ENCODE measurements at places on chromosomes 13 and 19.

DNA sequence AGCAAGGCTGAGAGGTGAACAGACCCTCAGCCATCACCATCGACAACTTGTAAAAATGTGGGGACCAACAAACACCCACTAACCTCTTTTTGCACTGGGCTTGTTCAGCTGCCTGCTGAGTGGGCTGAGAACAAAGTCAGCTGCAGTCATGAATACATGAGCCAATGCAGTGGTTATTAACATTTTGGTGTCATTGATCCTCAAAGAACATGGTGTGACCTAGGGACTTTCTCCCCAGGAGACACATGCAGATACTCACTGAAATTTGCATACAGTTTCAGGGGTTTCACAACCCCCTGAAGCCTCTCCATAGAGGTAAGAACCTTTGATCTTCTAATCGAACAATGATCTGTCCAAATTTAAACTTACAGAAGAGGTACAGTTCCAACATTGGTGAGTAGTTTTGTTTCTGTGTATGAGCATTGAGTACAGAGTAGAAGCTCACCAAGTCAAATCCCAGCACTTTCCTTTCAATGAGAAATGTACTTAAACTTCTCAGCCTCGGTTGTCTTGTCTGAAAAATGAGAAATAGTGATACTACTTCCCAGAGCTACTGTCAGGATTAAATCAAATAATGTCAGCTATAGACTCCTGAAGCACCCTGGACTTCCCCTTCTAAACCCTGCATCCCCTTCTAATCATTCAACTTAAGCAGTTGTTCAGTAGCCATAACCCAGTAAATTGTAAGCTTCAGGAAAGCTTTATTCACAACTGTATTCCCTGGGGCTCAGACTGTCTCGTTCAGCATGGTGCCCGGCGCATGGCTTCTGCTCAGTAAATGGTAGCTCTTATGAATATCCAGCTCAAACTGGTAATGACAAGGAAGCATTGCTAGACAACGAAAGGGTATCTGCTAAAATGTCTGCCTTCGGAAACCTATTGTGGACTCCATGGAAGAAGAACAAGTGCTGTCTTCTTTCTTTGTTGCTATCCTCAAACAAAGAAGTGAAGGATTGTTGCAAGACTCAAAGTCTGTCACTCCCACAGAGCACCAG, 148.7 kb downstream of the FOXO1 start:
- no peak for DNase-seq

DNA sequence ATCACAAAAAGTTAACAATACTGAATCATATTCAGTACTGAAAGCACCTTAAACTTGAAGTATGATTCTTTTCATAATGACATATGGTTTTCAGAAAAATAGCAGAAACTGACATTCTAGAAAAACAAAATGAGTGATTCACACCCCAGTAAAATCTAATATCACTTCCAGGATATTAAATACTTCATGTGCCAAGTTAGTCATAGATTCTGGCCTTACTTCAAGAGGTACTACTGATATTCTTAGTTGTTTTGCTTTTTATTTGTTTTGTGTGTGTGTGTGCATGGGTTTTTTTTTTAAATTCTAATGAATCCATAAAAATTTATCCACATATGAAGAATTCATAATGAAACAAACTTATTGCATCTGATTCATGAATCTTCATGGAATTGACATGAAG, 207.9 kb upstream of the UFM1 start:
- no peak for DNase-seq

- peak; percentile 70 for DNase-seq
Measured at GRCh38 chr19:56507446-56508289, at the start of gene ZNF471. Gene ZNF471, plus strand, starts transcription at chr19:56507855. Its CDS starts 3,717 bp downstream, at chr19:56511572.

GRCh38 chr13:43516401-43516833, 270.4 kb downstream of the ENOX1 start:
- DNase-seq: no peak

DNA sequence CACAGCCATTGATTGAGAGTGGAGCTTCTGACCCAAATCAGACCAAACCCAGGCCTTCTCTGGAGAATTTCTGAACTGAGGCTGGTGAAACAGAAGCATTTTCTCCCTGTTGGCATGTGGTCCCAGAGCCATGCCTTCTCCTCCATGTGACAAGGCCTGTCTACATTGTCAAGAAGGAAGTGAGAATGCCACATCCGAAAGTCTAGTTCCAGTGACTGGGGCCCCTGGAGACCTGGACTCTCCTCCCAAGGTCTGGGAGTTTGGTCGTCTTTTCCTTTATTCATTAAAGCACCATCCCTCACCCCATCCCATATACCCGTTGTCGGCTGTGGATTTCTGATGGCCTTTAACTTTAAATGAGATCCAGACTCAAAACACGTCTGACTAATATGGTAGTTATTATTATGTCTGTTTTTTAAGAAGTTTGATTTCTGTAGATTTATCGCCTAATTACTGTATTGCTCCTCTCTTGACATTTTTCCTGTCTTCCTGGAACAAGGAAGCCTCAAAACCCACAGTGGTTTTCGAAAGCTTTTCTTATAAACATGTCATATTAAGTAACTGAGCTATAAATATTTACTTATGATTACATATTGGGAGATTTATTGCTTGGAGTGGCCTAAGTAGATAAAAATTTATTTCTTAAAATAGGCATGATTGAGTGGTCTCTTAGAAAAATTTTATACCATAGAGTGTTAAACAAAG, 128.3 kb upstream of the FRY start:
- DNase-seq: no peak

GRCh38 chr19:4086411-4086867, 19.7 kb upstream of the ZBTB7A start:
- no peak for DNase-seq

GRCh38 chr19:19145684-19146608, 7.7 kb upstream of the TMEM161A start:
- peak; percentile 60 for DNase-seq

DNA sequence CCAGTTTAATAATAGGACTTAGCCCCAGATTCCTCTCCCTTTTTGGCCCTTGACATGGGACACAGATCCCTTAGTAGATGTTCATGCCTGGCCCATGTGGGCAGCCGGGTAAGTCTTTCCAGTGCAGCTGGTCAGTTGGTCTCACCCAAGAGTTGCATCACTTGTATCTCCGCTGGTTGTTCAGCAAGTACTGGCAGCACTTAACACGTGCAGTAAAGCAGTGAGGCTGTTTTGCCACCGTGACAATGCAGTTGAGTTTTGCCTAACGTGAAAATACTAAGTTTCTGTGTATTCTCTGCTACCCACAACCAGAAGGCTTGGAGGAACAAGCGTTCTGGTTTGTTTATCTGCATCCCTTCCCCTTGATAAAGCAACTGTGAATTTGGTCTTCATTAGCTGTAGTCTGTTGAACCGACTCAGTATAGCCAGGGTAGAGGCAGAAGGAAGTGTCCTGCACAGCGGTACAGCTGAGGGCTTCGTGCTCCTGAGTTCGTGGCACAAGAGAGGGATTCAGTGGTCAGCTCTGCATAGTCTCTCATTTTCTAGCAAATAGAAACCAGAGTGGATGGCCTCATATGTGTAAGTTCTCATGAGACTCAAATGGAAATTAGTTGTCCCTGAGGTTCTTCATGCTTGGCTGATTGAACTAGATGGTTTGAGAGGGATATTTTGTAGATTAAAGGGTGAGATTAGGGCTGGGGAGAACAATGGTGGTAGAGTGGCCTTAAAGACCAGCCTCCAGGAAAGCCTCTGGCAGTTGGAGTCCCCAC, 50.3 kb downstream of the ARHGEF7 start:
- no peak for DNase-seq

DNA sequence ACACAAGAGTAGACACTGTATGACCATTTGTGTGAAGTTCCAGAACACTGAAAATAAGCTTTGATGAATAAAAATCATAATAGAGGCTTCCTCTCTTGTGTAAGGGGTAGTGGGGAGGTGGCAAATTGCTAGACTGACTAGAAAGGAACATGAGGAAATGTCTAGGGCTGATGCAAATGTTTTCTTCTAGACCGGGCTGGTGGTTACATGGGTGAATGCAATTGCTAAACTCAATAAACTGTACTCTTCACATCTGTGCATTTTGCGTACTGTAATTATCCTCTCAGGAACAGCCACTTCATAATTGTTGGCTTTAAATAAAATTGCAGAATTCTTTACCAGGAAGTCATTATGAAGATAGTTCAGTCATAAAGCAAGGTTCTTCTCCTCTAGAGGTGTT, 5.2 kb upstream of the KBTBD7 start:
- no peak for DNase-seq

DNA sequence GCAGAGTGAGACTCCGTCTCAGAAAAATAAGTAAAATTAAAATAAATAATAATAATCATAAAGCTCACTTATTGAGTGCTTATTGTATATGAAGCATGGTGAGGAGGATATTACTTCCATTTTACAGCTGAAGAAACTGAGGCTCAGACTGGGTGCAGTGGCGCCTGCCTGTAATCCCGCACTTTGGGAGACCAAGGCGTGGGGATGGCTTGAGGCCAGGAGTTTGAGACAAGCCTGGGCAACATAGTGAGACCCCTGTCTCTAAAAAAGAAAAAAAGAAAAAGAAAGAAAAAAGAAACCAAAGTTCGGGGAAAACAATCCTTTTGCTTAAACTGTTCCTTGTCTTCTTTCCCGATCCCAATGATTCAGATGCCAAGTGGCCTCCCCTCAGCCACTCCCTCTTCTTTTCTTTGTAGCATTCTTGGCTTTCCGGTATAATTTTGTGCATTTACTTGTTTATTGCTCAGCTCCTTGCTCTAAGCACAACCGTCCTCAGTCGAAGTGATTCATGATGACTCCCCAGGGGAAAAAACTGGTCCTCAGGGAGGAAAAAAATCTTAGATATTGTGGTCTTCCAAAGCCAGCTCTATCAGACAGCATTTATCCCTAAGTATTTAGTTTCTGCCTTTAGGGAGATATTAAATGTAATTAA, 965 bp upstream of the EIF3G start:
- no peak for DNase-seq

DNA sequence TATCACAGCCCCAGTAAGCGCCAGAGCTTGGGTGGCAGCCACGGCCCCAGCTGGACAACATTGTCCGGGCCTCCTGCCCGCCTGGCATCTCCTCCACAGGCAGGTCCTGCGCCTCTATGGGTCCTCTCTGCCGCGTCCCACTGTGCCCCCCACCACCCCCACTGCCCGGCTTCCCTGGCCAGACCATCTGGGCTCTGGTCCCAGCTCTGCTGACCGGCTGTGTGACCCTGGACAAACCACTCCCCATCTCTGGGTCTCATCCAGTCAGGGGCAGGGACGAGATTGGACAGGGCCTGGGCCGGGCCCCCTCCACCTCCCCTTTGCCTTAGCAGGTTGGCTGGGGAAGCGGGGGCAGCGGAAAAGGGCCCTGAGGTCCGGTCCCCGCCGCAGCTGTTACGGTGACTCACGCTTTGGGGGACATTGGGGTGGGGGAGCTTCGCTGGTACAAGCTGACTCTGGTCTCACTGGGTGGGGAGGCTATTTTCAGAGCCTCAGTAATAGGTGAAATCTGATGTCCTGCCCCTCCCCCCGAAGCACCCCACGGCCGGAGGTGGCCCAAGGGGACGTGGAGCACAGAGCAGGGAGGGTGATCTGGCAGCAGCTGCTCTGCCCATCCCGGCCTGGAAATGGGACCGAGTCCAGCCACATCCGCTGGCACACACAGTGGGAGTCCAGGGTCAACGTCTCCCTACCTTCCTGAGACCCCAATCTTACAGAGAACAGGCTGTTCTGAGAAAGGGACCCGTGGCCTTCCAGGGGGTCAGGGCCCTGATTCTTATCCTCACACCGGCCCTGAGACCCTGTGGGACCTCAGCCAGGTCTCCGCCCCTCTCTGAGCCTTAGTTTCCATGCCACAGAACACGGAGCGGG, 9.1 kb downstream of the NFIC start:
- DNase-seq: no peak

DNA sequence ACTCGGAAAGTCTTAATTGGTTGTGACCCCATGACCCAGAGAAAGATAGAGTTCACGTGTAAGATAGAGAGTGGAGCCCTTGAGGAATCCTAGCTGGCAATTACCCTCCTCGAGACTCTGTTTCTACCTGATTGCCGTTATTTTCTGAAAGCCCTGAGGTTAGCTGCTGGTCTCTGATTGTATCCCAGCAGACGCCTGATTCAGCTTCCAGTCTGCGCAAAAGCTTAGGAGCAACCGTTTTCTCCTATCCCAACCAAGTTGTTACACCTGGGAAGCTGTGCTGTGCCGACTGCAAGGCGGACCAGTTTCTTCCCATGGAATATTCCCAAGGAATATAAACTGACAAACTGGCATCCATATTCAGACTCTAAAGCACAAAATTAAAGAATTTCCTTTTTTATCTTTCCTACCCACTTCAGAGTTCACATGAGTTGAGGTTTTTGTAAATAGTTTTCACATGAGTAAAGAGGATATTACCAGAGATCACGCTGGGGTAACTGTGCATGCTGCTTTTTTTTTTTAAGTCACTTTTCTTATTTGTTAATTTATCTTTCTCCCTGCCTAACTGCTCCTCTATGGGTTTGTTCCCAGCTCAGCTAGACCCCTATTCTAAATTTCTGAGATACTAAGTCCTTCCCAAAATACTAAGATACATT, 1.5 kb upstream of the TRPC4 start:
- DNase-seq: no peak

- DNase-seq: no peak
Measured at GRCh38 chr13:45339399-45339798, 1.6 kb downstream of the TPT1 start.

- DNase-seq: no peak
Measured at GRCh38 chr13:53405616-53406015, 377.0 kb downstream of the OLFM4 start.

DNA sequence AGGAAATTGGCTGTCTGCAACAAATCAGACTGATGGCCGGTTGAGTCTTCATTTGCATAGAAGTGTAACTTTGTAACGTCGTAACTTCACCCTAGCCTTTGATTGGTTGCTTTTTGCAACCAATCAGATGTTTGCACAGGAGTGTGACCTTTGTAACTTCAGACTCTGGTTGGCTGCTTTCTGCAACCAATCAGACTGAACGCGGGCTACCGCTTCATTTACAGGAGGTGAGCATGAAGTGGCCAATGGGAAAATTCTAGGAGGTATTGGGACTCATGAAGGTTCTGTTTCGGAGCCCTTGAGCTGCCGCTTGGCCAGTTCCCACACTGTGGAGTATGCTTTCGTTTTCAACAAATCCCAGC, 441 bp upstream of the ZNF559 start:
- peak; percentile 25 for DNase-seq

GRCh38 chr13:46712524-46712923, 84.4 kb downstream of the ESD start:
- no peak for DNase-seq

- no peak for DNase-seq
Measured at GRCh38 chr13:102933122-102933521, 87.3 kb downstream of the ERCC5 start.

All from activated CD8-positive, alpha-beta memory T cell treated with anti-CD3 and anti-CD28 coated beads for 4 hours (primary cell).